ENCODE measurements at places on chromosomes 11 and 22.

DNA sequence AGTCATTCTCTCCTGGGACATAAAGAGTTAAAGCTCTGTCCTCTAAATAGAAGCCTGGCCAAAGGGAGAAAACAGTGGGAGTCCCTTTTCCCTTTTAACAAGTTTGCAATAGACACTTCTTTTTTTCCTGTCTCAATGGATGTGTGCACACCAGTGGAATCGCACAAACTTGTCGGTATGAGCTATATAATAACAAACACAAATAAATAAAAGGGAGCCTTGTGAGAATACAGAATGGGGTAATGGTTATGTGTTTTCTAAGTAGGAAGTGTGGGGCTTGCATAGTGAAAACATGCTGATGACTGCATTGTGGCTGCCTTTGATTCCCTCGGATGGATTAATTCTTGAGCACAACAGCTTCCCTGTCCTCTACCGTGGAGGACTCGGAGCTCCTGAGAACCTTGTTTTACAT lies 131.9 kb downstream of the WNT7B start:
- no peak for DNase-seq

- no peak for DNase-seq
Observed at GRCh38 chr11:106378513-106379179, 301.2 kb downstream of the AASDHPPT start.

- no peak for DNase-seq
Observed at GRCh38 chr22:35589071-35589755, 27.9 kb downstream of the MB start.

GRCh38 chr11:109677876-109678275 lies 255.9 kb downstream of the C11orf87 start:
- DNase-seq, result no peak

DNA sequence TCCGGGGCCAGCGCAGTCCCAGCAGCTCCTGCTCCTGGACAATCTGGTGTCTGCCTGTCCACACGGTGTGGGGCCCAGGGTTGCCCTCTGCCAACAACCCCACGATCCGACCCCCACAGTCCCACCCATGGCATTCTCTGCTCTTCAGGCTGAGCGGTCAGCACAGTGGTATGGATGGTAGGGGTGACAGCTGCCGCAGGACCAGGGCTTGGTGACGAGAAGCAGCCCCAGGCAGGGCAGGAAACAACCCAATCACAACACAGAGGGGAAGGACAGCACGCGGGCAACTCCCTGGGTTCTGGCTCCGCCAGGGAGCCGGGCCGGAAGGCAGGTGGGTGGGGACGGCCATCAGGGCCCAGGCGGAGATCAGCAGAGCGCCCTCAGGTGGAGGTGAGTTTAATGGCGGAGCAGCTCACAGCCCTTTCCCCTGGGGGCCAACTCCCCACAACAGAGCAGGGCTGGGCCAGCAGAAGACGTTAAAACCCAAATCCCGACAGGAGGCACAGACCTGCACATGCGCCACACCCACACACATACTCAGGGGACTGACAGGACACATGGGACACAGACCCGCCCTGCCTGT lies 5.3 kb upstream of the CHADL start:
- no peak for DNase-seq

DNA sequence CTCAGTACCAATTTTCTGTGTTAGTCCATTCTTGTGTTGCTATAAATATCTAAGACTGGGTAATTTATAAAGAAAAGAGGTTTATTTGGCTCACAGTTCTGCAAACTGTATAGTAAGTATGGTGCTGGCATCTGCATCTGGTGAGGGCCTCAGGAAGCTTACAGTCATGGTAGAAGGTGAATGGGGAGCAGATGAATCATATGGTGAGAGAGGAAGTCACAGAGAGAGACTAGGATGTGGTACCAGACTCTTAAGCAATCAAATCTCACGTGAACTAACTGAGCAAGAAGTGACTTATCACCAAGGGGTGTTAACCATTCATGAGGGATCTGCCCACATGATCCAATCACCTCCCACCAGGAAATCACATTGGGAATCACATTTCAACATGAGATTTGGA lies 60.8 kb upstream of the ZBED5 start:
- DNase-seq, result no peak

- DNase-seq, result no peak
Observed at GRCh38 chr11:134196756-134197155, 27.0 kb downstream of the NCAPD3 start.

DNA sequence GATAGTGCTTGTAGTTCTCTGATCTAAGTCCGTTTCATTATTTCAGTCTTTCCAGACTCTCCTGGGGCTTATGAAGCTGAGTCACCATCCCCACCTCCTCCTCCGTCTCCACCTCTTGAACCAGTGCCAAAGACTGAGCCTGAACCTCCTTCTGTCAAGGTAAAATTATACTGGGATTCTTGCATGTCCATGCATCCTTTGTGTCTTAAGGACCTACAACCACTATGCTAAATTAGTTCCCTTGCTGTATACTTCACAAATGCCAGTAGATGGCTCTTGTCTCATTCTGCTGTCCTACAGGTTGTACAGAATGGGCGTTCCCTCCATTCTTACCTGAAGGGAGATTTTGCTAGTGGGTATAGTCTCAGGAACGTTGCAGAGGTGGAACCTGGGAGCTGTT lies 42.2 kb downstream of the POLD3 start:
- no peak for DNase-seq

All from amygdala (tissue), 56 donors.